SHP77 (cell line): ENCODE measurements at places on chromosomes 16 and 17.

DNA sequence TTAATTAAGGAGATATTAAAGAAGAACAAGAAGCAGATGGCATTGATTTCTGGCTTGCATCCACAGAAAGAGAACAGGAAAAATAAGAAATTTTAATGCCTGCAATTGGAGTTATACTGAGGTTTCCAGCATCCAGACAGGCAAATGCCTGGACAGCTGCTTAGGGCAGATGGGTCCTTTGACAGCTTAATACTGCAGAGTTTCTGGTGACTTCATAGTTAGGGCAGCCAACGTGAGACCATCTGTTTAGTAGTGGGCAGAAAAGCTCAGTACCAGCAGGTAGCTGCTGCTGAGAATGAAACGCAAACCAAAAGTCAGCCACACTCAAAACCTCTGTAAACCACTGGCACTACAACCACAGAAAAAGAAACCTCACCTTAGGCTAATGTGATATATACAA is 109.8 kb downstream of the CDK5R1 start:
- DNase-seq, result peak; percentile 10

GRCh38 chr17:72967277-72967970 is 125.1 kb downstream of the SLC39A11 start:
- no peak for DNase-seq

DNA sequence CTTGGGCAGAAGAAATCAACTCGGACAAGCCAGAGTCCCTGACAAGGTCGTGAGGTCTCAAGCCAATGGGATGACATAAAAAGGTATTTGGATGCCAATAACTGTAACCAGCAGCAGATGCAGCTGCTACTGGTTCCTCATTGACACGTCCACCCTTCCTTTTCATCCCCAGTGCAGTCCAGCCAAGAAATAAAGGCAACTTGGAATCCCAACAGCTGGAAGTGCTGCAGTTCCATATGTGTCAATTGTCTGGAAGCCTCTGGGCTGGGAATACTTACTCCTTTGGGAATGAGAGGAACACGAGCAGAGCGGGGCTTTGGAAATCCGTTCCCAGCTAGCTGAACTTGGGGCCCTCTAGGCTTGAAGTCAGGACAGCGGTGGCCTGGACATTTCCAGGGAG is 360.4 kb upstream of the ZFHX3 start:
- DNase-seq, result no peak

DNA sequence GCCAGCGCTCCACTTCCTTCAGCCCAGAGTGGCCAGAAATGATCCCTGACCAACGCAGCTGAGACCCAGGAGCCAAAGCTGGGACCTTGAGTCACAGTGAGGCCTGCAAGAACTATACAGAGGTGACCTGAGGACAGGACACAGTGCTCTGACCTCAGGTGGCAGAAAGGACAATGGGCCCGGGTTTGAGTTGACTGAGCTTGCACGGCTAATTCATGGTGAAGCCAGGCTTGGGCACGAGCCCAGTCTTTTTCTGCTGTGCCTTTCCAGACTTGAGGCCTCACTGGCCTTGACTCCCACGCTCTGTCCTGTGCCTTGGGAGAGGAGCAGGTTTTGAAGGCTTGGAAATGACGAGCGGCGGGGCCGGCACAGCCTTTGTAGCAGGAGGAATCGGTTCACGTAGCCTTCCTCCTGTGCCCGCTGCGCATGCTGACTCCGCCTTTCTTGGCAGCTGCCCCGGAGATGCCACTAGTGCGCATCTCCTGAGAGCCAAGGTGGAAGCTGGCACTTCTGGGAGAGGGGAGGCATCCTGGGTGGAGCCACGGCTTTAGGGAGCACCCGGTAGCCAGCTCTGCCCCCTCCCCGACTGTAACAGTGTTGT is 34.9 kb downstream of the NDEL1 start:
- peak; percentile 22 for DNase-seq

DNA sequence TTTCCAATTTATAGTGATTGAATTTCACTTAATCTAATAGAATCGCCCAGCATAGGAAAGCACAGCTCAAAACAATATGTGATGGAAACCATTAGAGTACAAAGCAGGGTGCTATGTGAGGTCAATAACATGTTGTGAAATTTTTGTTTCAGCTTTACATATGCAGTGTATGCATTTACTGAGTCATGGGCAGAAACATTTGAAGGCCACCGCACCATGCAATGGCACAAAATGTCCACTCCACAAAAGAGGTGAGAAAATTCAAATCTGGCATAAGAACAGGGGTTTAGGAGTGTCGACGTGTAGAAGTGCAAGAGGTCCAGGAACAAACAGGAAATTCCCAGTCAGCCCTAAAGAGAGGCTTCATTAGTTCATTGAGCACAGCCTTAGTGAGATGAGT is 131.2 kb downstream of the ANKFN1 start:
- no peak for DNase-seq

- no peak for DNase-seq
These were observed 862 bp downstream of the DCAKD start for GRCh38 chr17:45050481-45051059.

- no peak for DNase-seq
These were observed 14.7 kb upstream of the TVP23A start for GRCh38 chr16:10833271-10833670.

DNA sequence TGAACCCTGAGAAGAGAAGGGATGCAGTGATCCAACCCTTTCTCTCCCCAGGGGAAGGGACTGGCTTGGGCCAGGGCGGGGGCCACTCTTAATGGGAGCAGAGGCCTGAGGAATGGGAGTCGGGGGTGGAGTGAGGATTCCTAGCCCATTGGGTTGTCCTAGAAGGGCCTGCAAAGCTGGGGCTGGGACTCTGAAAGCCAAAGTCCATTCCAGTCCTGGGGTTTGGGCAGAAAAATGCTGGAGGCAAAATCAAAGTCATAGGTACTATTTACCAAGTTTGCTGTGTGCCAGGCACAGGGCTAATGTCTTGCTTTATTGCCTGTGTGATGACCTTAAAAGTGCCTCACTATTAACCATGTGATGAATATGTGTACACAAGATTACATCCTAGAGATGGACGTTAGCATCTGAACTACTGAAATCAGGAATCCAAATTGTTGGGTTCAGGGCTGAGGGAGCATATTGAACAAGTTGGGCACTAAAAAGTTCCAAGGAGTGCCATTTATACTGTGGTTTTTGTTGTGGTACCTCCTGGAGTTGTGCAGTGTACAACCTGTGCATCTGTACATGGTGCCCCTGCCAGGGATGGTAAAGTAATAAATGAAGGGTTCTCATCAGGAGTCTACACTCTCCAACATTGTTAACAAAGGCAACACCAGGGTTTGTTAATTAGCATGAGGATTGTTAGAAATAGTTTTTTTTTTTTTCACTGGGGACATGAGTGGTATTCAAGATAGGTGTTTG is 84.4 kb upstream of the NKD1 start:
- DNase-seq, result no peak

DNA sequence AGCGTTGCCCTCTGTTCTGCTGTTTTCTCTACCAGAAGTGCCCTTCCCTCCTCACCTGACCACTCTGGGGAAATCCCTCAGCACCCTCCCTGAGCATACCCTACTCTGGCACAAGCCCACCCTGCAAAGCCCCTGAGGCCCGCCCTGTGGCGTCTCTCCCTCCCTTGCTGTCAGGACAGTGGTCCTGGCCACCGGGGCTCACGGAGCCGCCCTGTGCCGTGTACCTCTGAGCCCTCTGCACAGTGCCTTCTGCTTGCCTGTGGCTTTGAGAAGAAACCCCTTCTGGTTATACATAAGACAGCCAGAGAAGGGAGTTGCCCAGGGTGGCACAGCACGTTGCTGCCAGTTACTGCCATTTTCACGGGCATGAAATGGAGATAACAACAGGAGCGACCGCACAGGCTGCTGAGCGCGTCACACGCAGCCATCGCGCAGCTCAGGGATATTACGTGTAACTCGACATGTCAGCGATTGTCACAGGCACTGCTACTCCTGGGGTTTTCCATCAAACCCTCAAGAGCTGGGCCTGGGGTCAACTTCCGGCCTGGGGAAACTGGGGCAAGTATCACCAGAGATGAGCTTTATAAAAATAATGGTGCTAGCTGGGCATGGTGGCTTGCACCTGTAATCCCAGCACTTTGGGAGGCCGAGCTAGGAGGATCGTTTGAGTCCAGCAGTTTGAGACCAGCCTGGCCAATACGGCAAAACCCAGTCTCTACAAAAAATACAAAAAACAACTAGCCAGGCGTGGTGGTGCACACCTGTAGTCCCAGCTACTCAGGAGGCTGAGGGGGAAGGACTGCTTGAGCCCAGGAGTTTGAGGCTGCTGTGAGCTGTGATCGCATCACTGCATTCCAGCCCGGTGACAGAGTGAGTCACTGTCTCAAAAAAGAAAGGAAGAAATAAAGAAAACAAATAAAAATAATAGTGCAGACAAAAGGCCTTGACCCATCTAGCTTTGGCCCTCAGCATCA is 14.8 kb downstream of the SCGB1C2 start:
- no peak for DNase-seq

- no peak for DNase-seq
These were observed 11.8 kb downstream of the MPO start for GRCh38 chr17:58268774-58269556.
